ENCODE measurements at places on chromosomes 1 and 21. TPM values are rescaled to one million over a fixed set of nuclear protein-coding genes. Genes with fewer than 3 reads are reported as not detected.

Gene EPHA10
- not detected for total RNA-seq

Gene DRAXIN
- 41.5 TPM for total RNA-seq

Gene TRAF5
- 27.8 TPM for total RNA-seq

Gene APOBEC4
- not detected for total RNA-seq

GRCh38 chr1:58045094-58045705 lies 501.3 kb downstream of the OMA1 start:
- DNase-seq: no peak

DNA sequence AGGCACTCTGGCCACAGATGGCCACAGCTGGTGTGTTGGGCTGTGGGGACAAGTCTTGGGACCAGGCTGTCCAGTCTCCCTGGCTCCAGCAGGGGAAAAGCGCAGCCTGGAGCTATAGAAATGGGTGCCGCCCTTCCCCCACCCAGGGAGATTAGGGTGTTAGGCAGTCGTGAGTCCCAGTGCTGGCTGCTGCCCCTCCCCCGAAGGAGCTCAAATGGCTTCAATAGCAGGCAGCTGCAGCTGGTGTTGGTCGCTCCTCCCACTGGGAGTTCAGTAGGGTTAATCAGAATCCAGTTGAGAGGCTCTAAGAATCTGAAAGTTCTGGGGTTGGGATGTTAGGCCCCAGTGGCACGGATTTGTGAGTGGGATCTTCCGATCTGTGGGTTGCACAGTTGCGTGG lies 595.6 kb upstream of the PKN2 start:
- no peak for DNase-seq

GRCh38 chr21:41953249-41953830 lies 478 bp downstream of the C2CD2 start:
- DNase-seq: no peak

Data from natural killer cell treated with Interleukin-12 subunit alpha and Interleukin-12 subunit beta and Interleukin-15 and Interleukin-18, amount 100 ng/mL, for 72 hours (primary cell).